Tibial artery (tissue), 4 donors: ENCODE measurements at places on chromosomes 16 and 17.

- no peak for DNase-seq
- H3K4me1 ChIP-seq = peaks cover 6% of the 10 kb centered on the region
- H3K27me3 ChIP-seq = no peaks in the 10 kb centered on the region
- H3K36me3 ChIP-seq = no peaks in the 10 kb centered on the region
- H3K4me3 ChIP-seq = no peak overlapping the region
- no peak overlapping the region for H3K27ac ChIP-seq
These were observed 47.3 kb downstream of the RTN4RL1 start for GRCh38 chr17:1977583-1978395.

DNA sequence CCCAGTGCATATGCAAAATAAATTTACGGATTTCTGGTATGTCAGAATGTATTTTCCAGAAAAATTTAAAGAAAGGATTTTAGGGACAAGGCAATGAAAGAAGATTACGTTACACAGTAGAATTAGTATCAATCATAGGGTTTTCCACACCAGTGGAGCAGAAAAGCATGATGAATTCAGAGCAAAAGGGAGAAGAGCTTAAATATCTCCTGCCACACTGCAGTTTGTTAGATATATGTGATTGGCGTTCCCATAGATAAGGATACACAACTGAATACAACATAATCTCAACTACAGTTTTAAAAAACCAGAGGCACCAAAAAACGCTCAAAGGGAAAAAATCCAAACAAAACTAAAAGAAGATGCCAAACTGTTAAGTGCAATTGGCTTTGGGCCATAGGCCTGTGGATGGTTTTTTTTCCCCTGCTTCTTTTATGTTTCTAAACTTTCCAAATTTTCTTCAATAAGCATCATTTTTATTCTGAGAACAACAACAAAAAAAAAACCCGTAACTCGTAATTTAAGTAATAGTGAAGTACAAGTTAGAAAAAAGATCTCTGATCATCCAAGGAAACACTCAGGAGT, 22.3 kb downstream of the MARF1 start:
- no peak overlapping the region for H3K4me3 ChIP-seq
- H3K27me3 ChIP-seq = no peaks in the 10 kb centered on the region
- H3K36me3 ChIP-seq = peaks cover 92% of the 10 kb centered on the region
- no peak overlapping the region for H3K27ac ChIP-seq
- DNase-seq = no peak
- H3K4me1 ChIP-seq = peaks cover 16% of the 10 kb centered on the region

- H3K4me1 ChIP-seq = peaks cover 19% of the 10 kb centered on the region
- DNase-seq = no peak
- no peaks in the 10 kb centered on the region for H3K36me3 ChIP-seq
- H3K4me3 ChIP-seq = no peak overlapping the region
- no peaks in the 10 kb centered on the region for H3K27me3 ChIP-seq
These were observed 3.7 kb downstream of the RHBDL3 start for GRCh38 chr17:32269377-32269776.

DNA sequence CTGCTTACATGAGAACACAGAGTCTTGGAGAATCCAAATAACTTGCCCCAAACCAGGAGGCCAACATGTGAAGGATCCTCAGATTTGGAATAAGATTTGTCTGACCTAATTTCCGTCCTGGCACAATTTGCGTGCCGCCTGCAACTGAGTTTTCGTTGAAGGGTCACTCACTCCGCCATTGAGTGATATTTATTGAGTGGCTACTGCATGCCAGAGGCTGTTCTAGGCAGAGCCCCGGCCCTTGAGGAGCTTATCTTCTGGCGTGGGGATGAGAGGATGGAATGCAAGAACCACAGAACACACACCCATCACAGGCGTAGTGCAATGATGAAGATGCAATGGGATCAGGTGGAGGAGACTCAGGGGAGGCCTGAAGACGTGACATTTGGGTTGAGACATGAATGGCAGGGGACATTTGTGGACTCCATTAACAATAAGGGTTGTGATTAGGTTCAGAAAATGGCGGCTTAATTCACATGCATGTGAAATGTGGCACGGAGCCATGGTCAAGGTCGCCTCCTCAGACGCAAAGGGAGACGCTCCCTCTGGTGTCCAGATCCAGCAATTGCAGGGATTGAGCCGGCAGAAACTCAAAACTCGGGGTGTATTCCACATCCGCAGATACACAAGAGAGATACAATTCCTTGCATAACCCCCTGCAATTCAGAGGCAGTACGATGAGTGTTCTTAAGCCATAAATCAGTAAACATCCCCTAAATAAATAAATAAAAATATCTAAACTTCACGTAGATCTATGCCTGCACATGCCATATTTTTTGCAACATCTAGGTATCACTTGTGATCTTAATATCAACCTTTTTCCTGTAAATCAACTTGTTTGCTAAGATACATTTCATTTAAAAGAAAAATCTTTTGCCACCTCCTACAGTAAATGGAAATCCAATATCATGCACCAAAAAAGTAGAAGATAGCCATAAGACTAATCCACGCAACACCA, 57.9 kb upstream of the CACNG4 start:
- DNase-seq = peak; percentile 64
- no peak overlapping the region for H3K27ac ChIP-seq
- no peak overlapping the region for H3K4me3 ChIP-seq
- no peaks in the 10 kb centered on the region for H3K4me1 ChIP-seq
- no peaks in the 10 kb centered on the region for H3K27me3 ChIP-seq

GRCh38 chr17:58786586-58787295, 31.1 kb downstream of the PPM1E start:
- no peaks in the 10 kb centered on the region for H3K27me3 ChIP-seq
- no peak overlapping the region for H3K27ac ChIP-seq
- no peaks in the 10 kb centered on the region for H3K4me1 ChIP-seq
- H3K4me3 ChIP-seq = no peak overlapping the region

GRCh38 chr17:31321481-31321880, at the start of gene EVI2A:
Gene EVI2A, minus strand, starts transcription at chr17:31321622. Its CDS starts 2,609 bp downstream, at chr17:31319013.
- DNase-seq = peak; percentile 50
- no peak within 1 kb of the TSS for H3K27ac ChIP-seq
- peak within 1 kb of the TSS; percentile 15 for H3K4me3 ChIP-seq
- no peaks in the 10 kb centered on the region for H3K4me1 ChIP-seq

GRCh38 chr16:80739523-80739922, 64.9 kb downstream of the CDYL2 start:
- no peaks in the 10 kb centered on the region for H3K27me3 ChIP-seq
- H3K27ac ChIP-seq = no peak overlapping the region
- H3K4me3 ChIP-seq = no peak overlapping the region
- DNase-seq = no peak
- H3K4me1 ChIP-seq = no peaks in the 10 kb centered on the region

DNA sequence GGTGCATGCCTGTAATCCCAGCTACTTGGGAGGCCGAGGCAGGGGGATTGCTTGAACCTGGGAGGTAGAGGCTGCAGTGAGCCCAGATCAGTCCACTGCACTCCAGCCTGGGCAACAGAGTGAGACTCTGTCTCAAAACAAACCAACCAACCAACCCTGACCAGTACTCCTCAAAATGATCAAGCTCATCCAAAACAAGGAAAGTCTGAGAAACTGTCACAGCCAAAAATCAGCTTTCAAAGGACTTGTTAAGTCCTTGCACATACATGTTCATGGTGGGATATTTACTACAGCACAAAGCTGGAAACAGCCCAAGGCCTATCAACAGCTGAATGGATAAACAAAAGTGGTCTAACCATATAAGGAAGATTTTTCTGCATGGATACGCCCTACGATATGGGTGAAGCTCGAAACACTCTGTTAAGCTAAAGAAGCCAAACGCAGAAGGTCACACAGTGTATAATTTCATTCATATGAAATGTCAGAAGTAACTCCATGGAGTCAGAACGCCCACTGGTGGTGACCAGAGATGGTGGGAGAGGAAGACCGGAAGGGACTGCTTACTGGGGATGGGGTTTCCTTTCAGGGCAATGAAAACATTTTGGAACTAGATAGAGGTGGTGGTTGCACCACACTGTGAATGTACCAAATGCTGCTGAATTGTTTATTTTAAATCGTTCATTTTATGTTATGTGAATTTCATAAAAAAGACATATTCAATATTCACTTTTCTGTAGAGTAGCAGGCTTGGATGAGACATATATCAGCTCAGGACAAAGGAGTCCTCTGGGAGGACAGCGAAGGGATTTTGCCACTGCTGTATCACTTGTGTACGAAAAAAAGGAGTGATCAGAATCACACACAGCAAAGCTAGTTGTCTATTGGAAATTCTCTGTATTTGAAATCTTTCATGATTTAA, 17.7 kb downstream of the CCL17 start:
- peak; percentile 65 for DNase-seq
- H3K4me3 ChIP-seq = no peak overlapping the region
- H3K4me1 ChIP-seq = peaks cover 11% of the 10 kb centered on the region
- no peaks in the 10 kb centered on the region for H3K27me3 ChIP-seq

GRCh38 chr16:85612801-85613603, at the start of gene GSE1:
Gene GSE1, plus strand, starts transcription at chr16:85613322. Its CDS starts 70 bp downstream, at chr16:85613392.
- peak; percentile 96 for DNase-seq
- H3K27ac ChIP-seq = peak within 1 kb of the TSS; percentile 96
- peak within 1 kb of the TSS; percentile 85 for H3K4me3 ChIP-seq
- no peaks in the 10 kb centered on the region for H3K27me3 ChIP-seq
- peaks cover 78% of the 10 kb centered on the region for H3K4me1 ChIP-seq

- peak overlapping the region; percentile 89 for H3K4me3 ChIP-seq
- no peaks in the 10 kb centered on the region for H3K27me3 ChIP-seq
- no peaks in the 10 kb centered on the region for H3K4me1 ChIP-seq
- no peaks in the 10 kb centered on the region for H3K36me3 ChIP-seq
- DNase-seq = no peak
These were observed 409 bp downstream of the ACSF2 start for GRCh38 chr17:50426472-50426782.

- no peaks in the 10 kb centered on the region for H3K27me3 ChIP-seq
- no peak overlapping the region for H3K4me3 ChIP-seq
- peaks cover 27% of the 10 kb centered on the region for H3K36me3 ChIP-seq
- no peak overlapping the region for H3K27ac ChIP-seq
These were observed 16.8 kb downstream of the ZNF750 start for GRCh38 chr17:82823004-82823403.

- H3K27ac ChIP-seq = no peak overlapping the region
- H3K4me3 ChIP-seq = no peak overlapping the region
- H3K27me3 ChIP-seq = no peaks in the 10 kb centered on the region
- no peak for DNase-seq
These were observed 13.5 kb downstream of the KIAA0753 start for GRCh38 chr17:6627019-6627418.

GRCh38 chr16:66270333-66270927, 96.1 kb upstream of the CDH5 start:
- no peaks in the 10 kb centered on the region for H3K27me3 ChIP-seq
- DNase-seq = no peak
- peak overlapping the region; percentile 47 for H3K4me3 ChIP-seq
- peaks cover 16% of the 10 kb centered on the region for H3K4me1 ChIP-seq

DNA sequence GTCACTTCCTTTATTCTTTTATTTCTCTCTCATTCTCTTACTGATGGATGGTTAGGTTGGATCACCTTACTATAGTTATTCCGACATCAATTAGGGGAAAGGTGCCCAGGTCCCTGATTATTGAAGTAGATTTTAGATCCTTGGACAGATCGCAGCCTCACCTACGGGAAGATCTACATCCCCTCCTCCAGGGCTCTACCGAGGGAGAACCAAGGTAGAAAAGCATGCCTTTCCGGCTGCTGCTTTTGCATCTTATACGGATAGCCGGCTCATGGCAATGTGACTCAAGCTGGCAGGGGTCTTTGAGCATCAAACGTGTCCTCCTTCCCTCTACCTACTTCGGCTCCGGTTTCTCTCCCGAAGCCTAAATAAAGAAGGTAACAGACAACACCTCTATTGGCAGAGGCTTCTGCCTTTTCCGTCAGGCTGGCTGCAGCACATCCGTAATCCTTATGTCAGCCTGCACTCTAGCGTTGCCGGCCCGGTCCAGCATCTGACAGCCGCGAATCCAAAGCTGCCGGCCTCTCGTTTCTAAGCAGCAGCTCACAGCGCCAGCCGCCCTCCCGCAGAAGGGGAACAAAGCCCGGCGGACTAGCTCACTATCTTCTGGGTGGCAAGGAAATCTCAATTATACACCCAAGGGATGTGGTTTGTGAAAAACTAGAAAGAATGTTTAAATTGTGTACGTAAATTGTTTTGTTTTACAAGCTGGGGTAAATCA, 46.9 kb downstream of the IRX6 start:
- no peaks in the 10 kb centered on the region for H3K4me1 ChIP-seq
- DNase-seq = peak; percentile 81
- H3K36me3 ChIP-seq = no peaks in the 10 kb centered on the region
- no peaks in the 10 kb centered on the region for H3K27me3 ChIP-seq
- H3K27ac ChIP-seq = peak overlapping the region; percentile 1

DNA sequence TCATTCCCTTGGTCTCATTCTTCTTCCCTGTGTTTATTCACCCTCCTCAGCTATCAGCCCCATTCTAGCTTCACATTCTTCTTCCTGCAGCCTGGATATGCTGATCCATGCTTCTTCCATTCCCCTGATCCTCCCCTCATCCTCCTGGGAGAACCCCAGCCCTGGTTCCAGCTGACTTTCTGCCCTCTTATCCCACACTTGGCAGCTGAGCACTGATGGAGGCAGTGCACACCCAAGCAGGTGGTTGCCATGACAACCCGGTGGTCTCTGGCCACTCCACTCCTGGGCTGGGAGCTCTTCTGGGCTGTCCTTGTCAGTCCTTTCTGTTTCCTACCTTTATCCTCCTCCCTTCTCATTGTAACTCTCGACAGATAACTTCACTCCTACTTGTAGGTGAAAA, 16.7 kb upstream of the TUBG2 start:
- no peaks in the 10 kb centered on the region for H3K27me3 ChIP-seq
- H3K36me3 ChIP-seq = no peaks in the 10 kb centered on the region
- no peak overlapping the region for H3K27ac ChIP-seq
- H3K4me3 ChIP-seq = no peak overlapping the region
- no peaks in the 10 kb centered on the region for H3K4me1 ChIP-seq

DNA sequence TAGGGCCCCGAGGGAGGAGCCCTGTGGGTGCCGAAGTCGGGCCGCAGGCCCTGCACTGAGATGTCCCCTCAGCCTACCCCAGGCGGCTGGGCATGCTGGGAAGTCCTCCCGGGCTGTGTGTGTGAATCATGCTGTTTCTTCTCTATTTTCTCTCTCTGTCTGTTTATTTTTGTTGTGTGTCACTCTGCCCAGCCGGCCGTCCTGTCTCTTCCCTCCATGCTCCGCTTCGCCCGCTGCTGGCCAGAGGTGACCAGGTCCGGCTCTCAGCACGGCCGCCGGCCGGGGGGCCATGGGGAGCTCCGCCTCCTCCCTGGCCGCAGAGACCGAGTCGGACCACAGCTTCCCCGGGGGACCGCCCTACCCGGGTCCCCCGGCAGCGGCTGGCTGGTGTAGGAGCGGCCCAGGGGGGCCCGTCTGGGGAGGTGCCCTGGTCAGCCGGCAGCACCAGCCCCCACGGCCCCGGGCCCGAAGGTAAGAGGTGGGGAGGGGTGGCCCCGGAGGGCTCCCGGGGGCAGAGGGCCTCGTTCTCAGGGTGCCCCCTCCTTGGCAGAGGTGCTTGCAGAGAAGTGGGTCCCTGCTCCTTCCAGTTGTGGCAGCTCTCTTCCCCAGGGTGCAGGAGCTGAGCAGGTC, 12.5 kb downstream of the CAPN15 start:
- DNase-seq = no peak
- no peaks in the 10 kb centered on the region for H3K4me1 ChIP-seq
- peaks cover 53% of the 10 kb centered on the region for H3K36me3 ChIP-seq
- no peaks in the 10 kb centered on the region for H3K27me3 ChIP-seq
- no peak overlapping the region for H3K27ac ChIP-seq
